ENCODE measurements at places on chromosomes 12 and 14. TPM values are rescaled to one million over a fixed set of nuclear protein-coding genes. Genes with fewer than 3 reads are reported as not detected.

DNA sequence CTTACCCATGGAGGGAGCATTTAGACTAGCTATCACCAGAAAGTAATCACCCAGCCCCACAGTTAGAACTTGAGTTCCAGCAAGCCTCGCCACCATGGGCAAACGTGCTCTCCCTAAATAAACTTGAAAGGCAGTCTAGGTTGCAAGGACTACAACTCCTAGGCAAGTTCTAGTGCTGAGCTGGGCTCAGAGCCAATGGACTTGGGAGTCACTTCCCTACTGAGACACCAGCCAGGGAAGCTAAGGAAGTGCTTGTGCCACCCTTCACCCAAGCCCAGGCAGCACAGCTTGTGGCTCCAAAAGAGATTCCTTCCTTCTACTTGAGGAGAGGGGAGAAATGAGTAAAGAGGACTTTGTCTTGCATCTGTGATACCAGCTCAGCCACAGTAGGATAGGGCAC is 57.9 kb downstream of the SLCO1A2 start:
- no peak for ATAC-seq

NXPH4 gene
- total RNA-seq, result 1.1 TPM

DNA sequence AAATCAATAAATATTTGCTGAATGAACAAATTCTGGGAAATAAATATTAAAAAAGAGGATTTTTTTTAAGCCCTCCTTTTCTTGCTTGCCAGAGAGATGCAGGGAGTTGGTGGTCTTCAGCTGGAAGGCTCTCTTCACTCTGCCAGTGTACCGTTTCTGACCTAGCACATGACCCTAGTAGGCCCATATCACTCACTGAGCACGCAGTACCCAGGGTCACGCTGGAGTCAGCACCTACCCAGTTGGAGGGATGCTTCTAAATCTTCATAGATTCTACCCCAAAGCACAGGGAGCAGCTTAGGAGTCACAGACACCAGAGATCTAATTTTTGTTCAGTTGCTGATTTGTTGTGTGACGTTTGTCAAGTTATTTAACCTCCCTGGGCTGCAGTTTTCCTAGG is 195.4 kb upstream of the TBX3 start:
- ATAC-seq, result no peak

GRCh38 chr12:105961821-105962671 is 176.7 kb downstream of the NUAK1 start:
- no peak for ATAC-seq

GRCh38 chr12:67701121-67701520 is 52.6 kb downstream of the DYRK2 start:
- ATAC-seq, result no peak

DNA sequence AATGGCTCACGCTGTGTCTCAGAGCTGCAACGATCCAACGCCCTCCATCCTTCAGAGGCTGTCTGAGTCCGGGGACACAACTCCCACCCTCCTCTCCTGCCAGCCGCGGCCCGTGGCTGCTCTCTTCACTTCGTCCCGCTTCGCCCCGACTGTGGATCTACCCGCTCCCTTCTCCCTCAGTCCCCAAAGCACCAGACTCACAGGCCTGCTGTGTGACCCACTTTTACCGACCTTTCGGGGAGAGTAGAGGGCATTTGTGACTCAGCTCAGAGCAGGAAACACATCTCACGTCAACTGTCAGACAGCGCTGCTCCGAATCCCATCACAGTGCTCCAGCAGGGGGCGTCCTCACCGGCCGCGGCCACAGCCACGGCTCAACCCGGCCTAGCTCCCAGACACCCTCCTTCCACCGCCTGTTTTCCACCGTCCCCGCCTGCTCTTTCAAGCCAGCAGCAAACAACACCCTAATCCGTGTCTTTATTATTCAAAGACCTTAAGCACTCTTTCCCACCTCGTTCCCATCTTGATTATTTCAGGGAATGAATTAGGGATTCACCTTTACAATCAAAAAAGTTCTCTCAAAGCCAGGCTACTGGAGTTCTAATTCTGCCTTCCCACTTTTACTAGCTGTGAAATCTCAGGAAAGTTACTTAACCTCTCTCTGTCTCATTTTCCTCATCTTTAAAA is 5.0 kb upstream of the AQP2 start:
- peak; percentile 97 for ATAC-seq

MMP17 gene
- total RNA-seq, result 2.0 TPM

RBP5 gene
- not detected for total RNA-seq

DNA sequence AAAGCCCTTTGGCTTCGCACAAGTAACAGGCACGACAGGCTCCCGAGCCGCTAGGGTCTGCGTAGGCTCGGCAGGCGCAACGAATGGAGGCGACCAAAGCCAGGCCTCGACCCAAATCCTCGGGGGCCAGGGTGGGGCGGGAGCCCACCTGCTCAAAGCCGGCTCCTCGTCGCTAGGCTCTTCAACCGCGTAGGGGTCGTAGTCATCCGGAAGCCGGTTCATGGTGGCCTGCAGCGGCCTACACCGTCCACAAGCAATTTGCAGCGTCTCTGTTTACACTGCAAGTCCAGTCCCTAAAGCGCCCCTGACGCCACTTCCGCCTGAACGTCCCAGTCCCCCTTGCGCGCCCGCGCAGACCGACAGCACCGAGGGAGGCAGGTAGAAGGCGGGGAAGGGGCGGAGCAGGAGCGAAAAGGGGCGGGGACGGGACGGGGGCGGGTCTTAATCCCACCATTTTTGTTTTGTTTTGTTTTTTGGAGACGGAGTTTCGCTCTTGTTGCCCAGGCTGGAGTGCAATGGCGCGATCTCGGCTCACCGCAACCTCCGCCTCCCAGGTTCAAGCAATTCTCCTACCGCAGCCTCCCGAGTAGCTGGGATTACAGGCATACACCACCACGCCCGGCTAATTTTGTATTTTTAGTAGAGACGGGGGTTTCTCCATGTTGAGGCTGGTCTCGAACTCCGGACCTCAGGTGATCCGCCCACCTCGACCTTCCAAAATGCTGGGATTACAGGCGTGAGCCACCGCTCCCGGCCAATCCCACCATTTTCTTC is at the start of gene EAPP:
EAPP (minus strand) TSS at position 295 of the 774 bp plus-strand sequence; CDS start at position 222, 73 bp downstream.
- peak; percentile 100 for ATAC-seq

GRCh38 chr14:23513005-23513817 is 38.4 kb downstream of the ZFHX2 start:
- ATAC-seq, result no peak

GPR162 gene
- total RNA-seq, result 3.7 TPM
